ENCODE measurements at places on chromosomes 6 and 20.

DNA sequence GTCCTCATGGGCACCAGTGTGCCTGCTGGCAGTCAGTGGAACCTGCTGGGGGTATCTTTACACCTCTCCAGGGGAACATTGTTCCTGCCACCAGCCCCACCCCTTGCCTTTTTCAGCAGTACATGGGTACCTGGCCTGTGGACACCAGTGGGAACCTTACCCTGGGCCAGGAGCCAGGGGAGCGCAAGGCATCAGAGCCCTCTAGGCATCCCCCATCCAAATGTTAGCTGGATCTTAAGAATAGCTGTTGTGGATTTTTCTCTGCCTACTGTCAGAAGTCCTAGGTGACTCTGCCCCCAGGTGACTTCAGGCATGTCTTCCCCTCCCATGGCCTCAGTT, 38.8 kb upstream of the ID1 start:
- no peak for DNase-seq

DNA sequence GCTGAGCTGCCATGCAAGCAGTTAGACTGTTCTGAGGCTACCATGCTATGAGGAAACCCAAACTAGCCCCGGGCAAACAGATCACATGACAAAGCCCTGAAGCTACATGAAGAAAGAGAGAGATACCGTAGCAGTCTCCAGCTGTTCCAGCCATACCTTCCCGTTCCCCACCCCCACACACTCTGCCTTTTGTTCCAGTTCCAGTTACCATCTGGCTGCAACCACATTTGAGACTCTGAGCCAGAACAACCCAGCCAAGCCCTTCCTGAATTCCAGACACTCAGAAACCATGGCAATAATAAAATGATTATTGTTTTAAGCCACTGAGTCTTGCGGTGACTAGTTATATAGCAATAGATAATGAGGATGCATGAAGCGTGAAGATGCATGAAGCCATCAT, 28.3 kb downstream of the RIN2 start:
- peak; percentile 38 for DNase-seq

- no peak for DNase-seq
These were observed 63.0 kb downstream of the HIVEP1 start for GRCh38 chr6:12075067-12075563.

GRCh38 chr20:18359854-18360253, 71.5 kb downstream of the ZNF133 start:
- no peak for DNase-seq

DNA sequence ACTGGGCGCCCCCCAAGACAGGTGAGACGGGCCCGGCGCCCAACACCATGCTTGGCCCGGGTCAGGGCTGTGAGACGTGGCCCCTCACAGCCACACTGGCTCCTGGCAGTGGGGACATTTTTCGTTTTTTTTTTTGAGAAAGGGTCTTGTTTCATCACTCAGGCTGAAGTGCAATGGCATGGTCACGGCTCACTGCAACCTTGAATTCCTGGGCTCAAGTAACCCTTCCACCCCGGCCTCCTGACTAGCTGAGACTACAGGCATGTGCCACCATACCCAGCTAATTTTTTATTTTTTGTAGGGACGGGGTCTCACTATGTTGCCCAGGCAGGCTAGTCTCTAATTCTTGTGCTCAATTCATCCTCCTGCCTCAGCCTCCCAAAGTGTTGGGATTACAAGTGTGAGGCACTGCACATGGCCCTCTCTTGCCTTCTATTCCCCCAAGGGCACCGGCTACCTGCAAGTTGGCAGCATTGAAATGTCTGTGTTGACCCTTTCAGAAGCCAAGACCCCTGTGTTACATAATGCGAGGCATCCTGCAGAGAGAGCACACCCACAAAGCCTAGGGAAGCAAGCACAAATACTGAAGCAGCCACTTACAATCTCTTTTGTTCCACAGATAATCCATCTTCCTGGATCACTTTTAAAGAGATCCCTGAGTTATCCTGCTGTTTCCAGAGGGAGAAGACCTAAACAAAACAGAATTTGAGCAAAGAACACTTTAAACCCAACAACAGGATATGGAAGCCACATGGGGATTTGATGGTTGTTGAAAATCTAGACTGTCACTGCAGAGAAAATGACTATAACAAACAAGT, 57.5 kb upstream of the SLC4A11 start:
- DNase-seq, result no peak

- DNase-seq, result no peak
These were observed 929.5 kb downstream of the KIF16B start for GRCh38 chr20:15643713-15644112.

DNA sequence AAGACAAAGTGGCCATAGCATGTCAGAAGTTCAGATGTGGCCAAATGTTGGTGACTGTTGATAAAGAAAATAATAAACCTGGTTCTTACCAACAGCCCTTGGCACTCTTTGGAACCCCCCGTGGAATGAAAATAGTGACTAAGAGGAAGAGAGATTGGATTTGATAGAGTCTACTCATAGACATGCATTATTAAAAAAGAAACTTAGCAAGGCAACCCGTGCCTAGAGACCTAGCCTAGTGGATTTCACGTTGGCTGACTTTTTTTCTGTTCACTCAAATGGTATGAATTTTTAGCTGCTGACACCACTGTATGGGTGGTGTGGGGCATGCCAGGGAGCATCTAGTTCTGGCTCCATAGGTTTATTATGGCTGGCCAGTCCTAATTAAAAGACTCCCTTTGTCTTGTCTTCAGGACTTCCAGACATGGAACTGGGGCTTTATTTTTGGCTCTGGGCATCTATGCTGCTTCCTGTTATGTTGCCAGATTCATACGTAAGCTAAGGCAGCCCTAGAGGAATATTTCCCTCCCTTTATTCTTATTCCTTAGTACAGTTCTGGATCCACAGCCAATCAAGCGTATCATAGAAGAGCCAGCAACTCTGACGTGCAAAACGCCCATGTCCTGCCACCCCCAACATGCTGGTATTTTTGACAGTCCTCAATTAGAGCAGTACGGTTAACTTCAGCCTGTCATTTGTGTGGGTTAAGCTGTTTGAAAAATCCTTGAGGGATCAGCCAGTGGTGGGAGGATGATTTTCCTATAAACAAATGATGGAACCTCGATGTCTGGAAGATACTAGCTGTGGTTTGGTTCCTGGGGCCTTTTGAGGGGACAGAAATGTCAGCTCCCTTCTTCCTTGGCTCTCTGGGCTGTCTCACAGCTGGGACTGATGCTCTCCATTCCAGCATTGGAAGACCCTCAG, 127.5 kb downstream of the ISM1 start:
- peak; percentile 10 for DNase-seq
